ENCODE measurements at places on chromosomes 11 and 22. TPM values are rescaled to one million over a fixed set of nuclear protein-coding genes. Genes with fewer than 3 reads are reported as not detected.

MFRP gene
- total RNA-seq = 0.52 TPM

HEPN1 gene
- total RNA-seq = not detected

MIAT gene
- total RNA-seq = 1.0 TPM

C11orf71 gene
- total RNA-seq = 5.4 TPM

IRAG1 gene
- 1.6 TPM for total RNA-seq

B3GAT1 gene
- total RNA-seq = under 0.01 TPM

OR8A1 gene
- total RNA-seq = not detected

OMP gene
- not detected for total RNA-seq

All from body of pancreas (tissue), 4 donors.